Nephron progenitor cell (in vitro differentiated cells): ENCODE measurements at places on chromosomes 12 and 14.

- no peak for DNase-seq
Observed at GRCh38 chr12:100141666-100141997, 1.0 kb downstream of the BLTP3B start.

DNA sequence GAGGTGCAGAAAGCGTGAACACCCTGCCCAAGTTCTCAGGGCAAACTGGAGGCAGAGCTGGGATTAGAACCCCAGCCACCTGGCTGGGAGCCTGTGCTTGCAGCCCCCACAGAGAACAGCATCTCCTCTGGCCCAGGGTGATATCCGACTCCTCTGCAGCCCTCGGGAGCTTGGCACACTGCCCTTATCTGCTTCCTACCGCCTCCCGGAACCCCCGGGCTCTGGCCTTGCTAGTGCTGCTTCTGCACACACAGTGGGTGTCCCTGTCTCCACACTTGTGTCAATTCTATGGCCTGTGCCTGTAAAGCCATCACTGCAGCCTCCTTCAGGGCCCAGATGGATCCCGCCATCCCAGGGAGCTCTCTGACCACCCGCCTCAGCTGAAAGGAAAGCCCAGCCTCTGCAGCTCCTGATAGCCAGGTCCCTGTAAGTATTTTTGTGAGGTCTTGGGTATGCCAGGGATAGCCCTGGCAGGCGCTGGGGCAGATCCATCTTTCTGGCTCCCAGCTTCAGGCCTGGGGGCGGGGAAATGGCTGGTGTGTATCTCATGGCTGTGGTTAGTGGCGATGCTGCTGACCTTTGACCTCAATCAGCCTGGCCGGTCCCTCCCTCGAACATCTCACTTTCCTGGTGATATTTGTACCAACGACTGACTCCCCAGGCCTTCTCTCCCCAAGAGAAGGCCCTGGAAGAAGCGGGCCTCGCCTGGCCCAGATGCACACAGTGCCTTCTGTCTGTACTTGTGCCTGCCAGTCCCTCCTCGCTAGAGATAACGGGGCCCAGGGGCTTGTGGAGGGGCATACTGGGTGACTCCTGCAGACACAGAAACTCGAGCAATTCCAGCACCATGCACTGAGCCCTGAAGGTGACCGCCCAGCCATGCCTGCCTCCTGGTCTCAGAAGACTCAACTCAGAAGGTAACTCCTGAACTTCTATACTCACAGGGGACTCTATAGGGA is 183.8 kb downstream of the CALM1 start:
- peak; percentile 60 for DNase-seq

DNA sequence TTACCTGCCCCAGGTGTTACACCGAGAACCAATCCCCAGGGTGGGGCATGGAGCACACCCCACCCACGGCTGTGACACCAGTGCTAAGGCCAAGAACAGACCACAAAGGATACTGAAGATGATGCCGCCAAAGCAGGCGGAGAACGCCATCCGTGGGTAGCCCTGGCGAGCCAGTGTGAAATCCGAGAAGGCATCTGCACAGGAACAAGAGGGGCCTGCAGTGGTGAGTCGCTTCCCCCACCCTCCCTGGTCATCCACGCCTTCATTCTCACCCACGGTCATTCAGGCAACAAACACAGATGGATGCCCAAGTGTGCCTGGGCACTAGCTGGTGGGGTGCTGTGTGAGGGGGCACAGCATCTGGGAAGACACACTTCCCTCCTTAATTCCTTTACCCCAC is 28.5 kb downstream of the SLC8B1 start:
- no peak for DNase-seq

DNA sequence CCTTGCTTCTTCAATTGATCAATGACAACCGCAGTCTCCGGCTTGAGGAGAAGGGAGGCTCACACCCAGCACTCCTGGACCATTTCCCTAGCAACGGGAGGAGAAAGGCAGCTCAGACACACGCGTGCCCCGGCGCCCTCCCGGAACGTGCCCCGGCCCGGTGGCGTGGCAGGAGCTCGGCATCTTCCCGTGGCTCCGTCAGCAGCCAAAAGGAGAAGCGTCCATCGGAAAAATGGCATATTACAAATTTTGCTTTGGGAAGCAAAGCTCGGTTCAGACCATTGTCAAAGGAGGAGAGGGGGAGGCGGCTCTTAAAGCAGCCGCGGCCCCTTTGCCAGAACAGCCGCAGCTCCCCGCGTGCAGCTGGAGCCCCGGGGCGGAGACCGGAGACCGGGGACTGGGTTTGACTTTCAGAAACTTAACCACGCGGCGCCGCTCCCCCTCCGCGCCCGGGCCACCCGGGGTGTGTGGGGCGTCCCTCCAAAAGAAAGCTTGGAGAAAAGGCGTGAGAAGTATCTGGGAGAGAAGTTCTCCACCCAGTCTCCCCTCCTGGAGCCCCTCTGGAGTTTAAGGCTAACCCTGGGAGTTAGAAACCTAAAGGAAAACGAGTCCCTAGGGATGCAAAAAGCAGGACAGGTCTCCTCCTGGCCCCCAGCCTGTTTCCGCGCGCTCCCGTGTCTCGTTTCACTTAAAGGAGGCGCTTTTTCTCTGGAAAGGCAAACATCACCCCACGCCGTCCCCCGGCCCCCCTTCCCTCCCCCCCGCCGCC is 545 bp downstream of the PPFIA2 start:
- DNase-seq: peak; percentile 49

GRCh38 chr12:68175557-68176061 is 16.1 kb upstream of the IFNG start:
- DNase-seq: no peak

GRCh38 chr12:103877934-103878510 is 37.0 kb upstream of the NT5DC3 start:
- peak; percentile 64 for DNase-seq

DNA sequence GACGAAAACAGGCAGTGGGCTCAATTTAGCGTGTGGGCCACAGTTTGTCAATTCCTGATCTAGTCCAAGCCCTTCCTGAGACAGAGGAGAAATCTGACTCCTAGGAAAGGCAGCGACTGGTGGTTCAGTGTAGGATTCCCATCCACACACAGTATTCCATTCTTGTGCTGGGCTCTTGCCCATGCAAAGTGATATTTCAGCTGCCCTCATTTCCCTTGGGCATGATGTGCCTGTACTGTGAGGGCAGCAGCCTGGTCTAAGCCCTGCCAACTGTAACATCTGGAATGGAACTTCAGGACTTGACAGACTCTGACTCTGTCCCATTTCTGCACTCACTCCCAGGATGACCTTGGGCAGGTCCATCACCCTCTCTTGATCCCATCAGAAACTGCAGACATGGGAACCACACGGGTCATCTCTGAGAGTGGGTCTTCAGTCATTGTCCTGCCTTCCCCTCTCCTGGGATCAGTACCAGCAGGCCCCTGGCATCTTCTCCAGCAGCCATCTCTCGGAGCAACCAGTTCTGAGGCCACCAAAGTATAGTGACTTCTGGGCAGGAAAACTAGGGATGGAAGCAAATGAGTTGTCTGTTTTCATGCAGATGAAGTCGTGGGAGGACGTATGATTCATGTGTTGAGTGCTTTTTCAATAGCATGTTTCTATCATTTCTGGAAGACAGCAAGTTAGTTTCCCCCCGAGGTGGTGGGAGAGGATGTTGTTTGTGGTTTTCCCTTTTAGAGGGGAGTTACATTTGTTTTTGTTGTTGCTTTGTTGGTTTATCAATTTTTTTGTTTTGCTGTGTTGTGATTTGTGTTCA is 54.2 kb upstream of the BCL2L14 start:
- no peak for DNase-seq

DNA sequence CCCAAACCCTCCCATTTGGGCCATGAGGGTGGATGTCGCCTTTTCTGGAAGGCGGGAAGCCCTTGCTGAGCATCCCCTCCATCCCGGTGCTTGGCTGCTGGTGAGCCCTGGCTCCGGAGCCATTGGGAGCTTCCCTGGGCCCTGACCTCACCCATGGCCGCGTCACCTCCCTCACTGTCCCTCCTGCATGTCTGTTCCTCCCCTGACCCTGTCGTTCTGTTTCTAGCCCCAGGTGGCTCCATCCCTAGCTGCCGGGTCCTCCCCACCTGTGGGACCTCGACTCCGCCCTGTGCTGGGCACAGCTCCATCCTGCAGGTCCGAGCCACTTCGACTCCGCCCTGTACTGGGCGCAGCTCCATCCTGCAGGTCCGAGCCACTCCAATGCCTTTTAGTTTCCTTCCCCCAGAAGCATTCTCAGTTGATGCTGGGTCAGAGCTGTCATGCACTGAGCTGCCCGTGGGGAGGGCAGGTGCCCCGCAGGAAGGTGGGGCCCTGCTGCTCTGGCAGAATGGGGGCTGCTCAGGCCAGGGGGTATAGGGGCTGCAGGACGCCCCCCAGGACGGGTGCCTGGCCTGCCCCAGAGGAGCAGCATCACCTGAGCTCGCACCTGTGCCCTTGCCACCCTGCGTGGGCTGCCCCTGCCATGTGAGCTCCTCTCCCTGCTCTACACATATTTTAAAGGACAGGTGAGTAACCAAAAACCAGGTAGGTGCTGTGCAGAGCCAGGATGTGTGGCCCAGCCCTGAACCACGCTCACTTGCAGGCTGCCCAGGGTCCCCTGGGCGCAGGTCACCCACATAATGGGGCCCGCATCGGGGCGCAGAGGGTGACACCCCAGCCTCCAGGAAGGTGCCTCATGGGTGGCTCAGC is 19.0 kb downstream of the NOC4L start:
- DNase-seq: no peak

DNA sequence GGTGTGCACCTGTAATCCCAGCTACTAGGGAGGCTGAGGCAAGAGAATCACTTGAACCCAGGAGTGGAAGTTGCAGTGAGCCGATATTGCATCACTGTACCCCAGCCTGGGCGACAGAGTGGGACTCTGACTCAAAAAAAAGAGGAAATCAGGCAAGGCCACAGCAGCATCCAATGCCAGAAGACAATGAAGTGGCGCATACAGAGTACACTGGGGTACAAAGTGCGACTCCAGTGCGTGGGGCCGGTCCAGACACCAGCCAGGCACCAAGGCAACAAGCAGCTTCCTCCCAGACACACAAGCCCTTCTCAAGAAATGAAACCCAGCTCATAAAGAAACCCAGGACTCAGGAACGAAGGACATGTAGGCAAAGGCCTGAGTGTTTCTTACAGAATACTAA is 28.2 kb downstream of the TTC7B start:
- no peak for DNase-seq

DNA sequence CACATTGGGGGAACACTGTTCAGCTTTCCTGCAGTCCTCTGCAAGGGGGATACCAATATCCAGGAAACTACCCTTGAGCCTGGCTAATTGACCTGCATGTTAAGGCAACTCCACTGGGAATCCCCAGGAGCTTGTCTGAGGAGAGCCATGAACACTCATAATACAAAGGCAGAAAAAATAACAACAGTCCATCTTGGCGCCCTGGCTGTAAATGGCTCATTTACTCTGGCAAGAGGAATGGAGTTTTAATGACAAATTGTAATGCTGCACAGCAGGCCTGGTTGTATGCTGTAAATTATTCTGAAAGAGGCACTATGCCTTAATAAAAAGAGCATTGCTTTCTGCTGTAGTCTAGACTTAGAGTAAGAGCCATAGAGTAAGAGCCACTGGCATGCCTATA is 58.3 kb downstream of the SLC8A3 start:
- no peak for DNase-seq

GRCh38 chr14:86088156-86088555 is 558.2 kb downstream of the FLRT2 start:
- no peak for DNase-seq

- DNase-seq: no peak
Observed at GRCh38 chr12:93884794-93885460, 207.8 kb downstream of the CRADD start.

DNA sequence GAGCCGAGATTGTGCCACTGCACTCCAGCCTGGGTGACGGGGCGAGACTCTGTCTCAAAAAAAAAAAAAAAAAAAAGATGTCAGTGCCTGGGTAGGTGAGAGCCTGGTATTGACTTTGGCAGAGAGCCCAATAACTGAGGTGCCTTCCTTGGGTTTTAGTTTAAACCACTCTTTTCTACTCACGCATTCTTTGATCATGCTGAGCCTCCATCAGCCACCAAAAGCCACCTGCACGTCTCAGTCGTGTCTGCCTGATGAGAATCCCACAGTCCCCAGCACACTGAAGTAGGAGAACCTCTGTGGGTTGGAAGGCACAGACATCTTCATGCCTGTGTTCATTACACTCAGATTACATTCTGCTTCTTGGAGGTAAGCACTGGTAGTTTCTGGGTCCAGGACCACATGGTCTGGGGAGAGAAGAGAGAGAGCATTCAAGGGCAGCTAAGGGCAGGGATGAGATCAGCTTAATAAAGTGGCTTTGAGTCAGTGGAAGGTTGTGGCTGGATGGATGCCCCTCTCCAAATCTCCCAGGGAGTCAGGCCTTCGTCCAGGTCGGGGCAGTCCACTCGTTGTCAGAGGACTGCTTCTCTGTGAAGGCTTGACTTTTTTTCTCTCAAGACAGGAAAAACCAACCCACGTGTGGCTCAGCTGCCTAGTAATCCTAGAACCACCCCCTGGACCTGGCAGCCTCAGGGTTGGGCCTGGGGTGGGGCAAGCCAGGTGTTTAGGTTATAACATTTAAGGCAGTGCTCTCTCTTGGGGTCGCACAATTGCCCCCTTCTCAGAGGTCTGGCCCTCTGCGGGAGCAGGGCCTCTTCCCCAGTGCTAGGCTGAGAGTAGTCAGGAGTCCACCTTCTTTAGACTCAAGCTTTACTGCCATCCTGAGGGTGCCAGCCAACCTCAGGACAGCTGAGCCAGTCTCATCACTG is 32.6 kb upstream of the MAX start:
- DNase-seq: no peak

DNA sequence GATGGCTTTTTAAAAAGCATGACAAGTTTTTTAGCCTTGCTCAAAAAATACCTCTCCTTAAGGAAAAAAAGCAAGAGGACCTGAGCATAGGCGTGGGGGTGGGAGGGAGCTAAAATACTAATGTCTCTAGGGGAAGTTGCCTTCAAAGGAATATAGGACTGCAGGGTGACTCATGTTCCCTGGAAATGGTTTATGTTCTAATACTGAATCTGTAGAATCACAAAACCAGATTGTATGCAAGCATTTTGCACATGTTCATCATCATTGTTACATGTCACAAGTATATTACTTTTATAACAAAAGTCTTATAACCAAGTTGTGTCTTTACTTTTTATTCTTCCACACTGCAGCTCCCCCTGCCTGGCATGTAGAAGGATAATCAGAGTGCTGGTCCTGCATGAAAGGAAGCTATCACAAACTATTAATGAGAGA is 36.6 kb downstream of the GPR135 start:
- DNase-seq: no peak

GRCh38 chr12:132065609-132066344 is 78.3 kb downstream of the DDX51 start:
- DNase-seq: no peak

DNA sequence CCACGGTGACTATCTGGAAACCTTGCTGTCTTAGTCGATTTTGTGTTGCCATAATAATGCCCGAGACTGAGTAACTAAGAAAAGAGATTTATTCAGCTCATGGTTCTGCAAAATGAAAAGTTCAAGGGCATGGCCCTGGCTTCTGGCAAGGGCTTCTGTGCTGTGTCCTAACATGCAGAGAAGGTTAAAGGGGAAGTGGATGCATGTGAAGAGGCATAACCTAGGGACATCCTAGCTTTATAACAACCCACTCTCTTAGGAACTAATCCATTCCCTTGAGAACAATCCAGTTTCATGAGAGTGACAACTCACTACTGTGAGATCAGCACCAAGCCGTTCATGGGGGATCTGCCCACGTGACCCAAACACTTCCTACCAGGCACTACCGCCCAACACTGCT is 11.5 kb downstream of the FLVCR2 start:
- DNase-seq: no peak

GRCh38 chr14:58100735-58101368 is 51.2 kb downstream of the ARMH4 start:
- DNase-seq: no peak

GRCh38 chr14:34732802-34733201 is 18.4 kb upstream of the CFL2 start:
- no peak for DNase-seq
